ENCODE measurements at places on chromosomes 12 and 14.

DNA sequence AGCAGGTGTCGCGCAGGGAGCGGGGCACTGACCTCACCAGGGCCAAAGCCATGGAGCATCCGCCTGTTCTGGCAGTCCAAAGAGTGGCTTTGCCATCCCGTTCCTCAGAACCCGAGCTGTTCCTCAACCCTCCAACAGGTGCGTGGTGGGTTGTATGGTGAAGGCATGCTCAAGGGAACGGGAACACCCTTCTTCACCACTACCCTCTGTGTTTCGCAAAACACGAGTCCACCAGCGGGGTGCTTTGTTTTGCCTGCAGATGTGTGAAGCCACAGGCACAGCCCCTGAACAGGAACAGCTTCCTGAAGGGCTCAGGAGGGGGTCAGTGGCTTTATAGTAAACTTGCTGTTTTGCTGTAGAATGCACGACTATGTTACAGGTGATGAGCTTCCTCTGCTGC, 52.7 kb downstream of the SMOC1 start:
- no peak for DNase-seq

- DNase-seq, result no peak
Measured at GRCh38 chr14:32925439-32925838, 13.2 kb upstream of the NPAS3 start.

DNA sequence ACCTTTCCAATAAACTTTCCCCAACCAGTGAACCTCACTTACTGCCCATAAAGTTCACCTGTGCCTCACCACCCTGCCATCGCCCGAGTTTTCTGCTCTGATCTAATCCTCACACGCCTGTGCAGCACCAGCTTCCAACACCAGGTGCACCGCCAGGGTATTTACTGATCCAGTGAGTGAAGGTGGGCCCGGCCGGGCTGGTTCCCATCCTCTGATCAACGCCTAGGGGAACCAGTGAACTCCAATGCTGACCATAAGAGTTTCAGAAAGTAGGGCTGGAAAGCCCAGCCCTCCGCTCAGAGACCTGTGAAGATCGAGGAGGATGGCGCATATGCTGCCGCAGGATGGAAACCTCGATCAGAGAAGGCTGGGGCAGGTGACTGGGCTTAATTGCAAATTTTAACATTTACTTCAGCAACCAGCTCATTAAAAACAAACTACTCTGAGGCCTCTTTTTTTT, 685 bp upstream of the MYL6B start:
- DNase-seq, result peak; percentile 71

GRCh38 chr12:110001596-110001995, 2.4 kb downstream of the ANKRD13A start:
- DNase-seq, result no peak

DNA sequence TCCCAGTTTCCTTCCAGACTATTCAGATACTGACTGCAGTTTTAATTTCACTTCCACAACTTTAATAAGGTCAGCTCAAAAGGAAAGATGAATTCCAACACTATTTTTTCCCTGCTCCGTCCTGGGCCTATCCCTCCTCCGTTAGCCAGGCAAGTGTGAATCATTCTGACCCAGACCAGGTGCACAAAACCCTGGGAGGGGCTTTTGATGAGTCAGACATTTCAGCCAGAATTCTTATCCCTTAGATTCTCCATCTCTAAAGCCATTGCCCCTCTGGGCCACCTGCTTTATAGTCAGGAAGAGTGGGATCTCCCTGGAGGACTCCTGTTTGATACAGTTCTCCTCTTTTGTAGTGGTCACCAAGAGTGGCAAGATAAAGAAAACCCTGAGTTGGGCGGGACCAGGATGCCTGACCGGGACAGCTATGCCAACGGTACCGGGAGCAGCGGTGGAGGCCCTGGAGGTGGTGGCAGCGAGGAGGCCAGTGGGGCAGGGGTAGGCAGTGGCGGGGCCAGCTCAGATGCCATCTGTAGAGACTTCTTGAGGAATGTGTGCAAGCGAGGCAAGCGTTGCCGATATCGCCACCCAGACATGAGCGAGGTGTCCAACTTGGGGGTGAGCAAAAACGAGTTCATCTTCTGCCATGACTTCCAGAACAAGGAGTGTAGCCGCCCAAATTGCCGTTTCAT, 2.2 kb downstream of the ZC3H10 start:
- no peak for DNase-seq
